ENCODE measurements at places on chromosomes 5 and 9.

GRCh38 chr5:159422361-159422760 is 92.1 kb upstream of the IL12B start:
- DNase-seq: no peak

- DNase-seq: no peak
Measured at GRCh38 chr5:144210655-144211054, 40.0 kb downstream of the KCTD16 start.

GRCh38 chr5:107184066-107184465 is 486.7 kb downstream of the EFNA5 start:
- no peak for DNase-seq

GRCh38 chr5:149289301-149289700 is 17.6 kb downstream of the AFAP1L1 start:
- DNase-seq: no peak

- no peak for DNase-seq
Measured at GRCh38 chr9:135921749-135922310, 14.5 kb upstream of the CAMSAP1 start.

DNA sequence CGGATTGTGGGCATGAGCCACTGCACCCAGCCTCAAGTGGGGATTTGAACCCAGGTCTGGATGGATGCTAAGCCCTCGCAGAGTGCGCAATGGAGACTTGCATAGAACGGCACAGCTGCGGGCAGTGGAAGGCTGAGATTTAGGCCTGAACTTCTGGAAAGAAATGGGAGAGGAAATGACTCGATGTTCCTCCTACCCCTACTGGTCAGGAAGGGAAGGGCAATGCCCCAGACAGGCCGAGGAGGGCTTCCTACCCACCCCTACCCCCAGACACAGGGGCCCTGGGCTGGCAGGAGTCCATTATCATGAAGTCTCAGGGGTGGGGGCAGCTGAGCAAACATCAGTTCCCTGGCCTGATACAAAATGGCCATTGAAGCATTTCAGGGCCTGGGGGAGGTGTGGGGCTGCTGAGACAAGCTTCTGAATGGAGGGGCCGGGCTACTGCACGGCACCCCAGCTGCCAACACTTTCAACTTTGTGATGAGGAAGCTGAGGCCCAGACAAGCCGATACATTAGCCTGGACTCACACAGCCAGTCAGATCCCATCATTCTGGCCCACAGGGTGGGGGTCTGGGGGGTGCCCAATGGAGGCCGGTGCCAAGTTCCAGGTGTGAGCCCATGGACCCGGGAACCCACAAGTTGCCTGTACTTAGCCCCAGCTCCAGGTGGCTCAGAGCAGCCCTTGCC is 13.5 kb upstream of the WDR38 start:
- no peak for DNase-seq

- DNase-seq: no peak
Measured at GRCh38 chr9:129635099-129636065, 6.6 kb downstream of the ASB6 start.

- DNase-seq: no peak
Measured at GRCh38 chr9:86598411-86599239, 244.4 kb upstream of the TUT7 start.
